ENCODE measurements at places on chromosomes 7 and 10.

- no peak for DNase-seq
Observed at GRCh38 chr10:90326498-90327267, 531.2 kb downstream of the HTR7 start.

- no peak for DNase-seq
Observed at GRCh38 chr7:128710481-128710880, 28.7 kb upstream of the CALU start.

GRCh38 chr10:28850784-28851183 lies 173.5 kb downstream of the BAMBI start:
- no peak for DNase-seq

DNA sequence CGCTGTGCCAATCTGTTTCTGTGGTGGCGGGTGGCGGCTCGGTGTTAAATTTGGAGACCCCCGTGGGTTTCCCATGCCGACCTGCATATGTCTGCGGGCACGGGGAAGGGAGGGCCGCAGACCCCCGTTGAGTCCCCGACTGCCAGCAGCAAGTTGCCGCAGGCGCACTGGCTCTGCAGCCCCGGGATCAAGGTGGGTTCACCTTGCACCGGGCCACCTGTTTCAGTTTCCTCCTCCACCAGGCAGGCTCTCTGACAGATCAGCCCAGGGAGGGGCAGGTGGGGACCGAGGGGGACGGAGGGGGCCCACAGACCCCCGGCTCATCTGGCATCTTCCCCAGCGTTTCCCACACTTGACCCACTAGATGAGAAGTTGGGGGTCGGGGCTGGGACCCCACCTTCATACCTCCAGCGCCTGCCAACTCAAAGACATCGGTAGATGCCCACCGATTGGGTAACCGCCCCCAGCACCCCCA lies 95.9 kb downstream of the CUX1 start:
- no peak for DNase-seq

Data from activated CD4-positive, alpha-beta T cell treated with anti-CD3 and anti-CD28 coated beads, Interleukin-2, Interleukin-4, amounts not matched to agents 100 ng/mL and 50 ng/mL, durations not matched to agents 16 hours and 8 hours (primary cell).